AG09319 (cell line): ENCODE measurements at places on chromosomes 3 and 15.

DNA sequence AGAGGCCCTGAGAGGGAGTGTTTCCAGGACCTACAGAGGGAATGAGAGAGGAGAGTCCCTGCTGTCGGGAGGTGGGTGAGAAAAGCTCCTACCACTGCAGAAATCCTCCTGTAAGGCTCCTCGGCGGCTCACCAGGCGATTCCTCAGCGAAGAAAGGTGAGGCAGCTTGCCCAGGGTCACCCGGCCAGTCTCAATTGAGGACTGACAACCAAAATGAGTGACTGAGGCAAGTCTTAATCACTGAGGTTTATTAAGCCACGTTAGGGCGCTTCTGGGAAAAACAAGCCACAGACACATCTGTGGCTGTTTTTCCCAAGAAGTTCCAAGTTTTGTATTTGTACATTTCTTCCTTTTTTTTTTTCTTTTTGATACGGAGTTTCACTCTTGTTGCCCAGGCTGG, 48.5 kb downstream of the ZDHHC19 start:
- no peak for DNase-seq

GRCh38 chr3:181568248-181568647, 143.5 kb upstream of the SOX2 start:
- no peak for DNase-seq

DNA sequence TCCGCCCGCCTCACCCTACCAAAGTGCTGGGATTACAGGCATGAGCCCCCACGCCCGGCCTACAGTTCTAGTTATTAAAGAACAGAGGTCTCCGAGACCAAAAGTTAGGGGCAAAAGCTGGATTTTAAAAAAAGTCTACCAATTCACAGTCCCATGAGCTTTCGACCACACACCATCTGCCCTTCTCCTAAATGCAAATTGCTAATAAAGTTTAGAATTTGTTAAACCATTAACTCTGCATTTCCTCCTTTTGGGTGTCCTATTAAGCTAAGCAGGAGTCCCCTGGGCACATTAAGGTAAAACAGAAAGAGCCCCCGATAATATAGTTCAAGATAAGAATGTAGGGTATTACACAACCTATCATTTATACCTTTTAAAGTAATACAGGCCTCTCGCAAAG, 322.7 kb downstream of the FOXP1 start:
- no peak for DNase-seq

DNA sequence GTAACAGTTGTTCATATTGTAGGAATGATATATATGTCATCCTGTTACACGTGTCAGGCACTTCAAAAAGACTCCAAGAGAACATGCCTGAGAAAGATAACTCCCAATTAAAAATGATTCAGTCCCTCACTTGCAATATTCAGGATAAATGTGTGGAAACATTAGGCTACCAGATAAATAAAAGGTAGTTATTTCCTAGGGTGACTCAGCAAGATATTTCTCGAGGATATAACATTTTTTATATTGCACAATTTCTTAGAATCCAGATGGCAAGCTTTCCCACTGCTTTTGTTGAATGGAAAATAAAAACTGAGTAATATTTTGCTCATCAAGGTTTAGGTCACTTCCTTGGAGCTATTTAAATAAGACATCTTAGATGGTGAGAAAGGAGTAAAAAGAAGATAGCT, 181.4 kb downstream of the GAP43 start:
- peak; percentile 60 for DNase-seq

DNA sequence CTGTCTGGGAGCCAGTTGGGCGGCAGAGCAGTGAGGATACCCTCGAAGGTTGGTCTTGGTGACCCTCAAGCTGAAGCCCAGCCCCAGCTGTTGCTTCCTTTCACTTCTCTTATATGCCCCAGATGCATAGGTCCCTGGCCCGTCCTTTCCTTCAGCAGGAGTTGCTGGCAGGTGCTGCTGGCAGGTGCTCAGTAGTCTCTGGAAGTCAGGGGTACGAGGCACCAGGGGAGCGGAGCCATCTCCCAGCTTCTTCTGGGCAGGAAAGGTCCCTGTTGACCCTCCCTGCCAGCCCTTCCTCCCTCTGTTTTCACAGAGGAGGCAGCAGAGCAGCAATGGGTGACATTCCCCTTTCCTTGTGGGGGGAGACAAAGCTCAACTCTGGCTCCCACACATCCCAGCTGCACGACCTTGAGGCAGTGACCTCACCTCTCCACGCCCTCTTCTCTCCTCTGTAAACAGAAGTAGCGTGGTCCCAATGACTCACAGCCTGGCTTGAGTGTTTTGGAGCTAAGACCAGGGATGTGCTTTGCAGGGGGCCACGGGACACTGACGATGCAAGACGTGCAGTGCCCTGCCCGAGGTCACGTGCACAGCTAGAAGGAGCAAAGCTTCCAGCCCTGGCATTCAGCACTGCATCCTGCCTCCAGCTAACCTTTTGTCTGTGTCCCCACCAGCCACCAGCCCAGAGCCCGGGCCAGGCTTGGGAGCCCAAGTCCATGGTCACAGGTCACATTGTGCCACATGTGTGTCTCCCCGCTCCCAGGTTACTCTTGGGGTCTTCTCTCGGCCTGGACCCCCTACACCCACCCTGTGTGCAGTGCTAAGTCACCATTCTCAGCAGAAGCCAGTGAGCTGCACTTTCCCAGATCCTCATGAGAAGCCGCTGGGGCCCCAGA, 49.7 kb downstream of the SLC6A6 start:
- DNase-seq, result peak; percentile 72

GRCh38 chr3:44098656-44099415, 142.8 kb upstream of the TOPAZ1 start:
- no peak for DNase-seq
